ENCODE measurements at places on chromosomes 4 and X. TPM values are rescaled to one million over a fixed set of nuclear protein-coding genes. Genes with fewer than 3 reads are reported as not detected.

The TBC1D8B gene
- 0.65 TPM for total RNA-seq

The CXCL5 gene
- 18.5 TPM for total RNA-seq

The ADGRG4 gene
- not detected for total RNA-seq

DNA sequence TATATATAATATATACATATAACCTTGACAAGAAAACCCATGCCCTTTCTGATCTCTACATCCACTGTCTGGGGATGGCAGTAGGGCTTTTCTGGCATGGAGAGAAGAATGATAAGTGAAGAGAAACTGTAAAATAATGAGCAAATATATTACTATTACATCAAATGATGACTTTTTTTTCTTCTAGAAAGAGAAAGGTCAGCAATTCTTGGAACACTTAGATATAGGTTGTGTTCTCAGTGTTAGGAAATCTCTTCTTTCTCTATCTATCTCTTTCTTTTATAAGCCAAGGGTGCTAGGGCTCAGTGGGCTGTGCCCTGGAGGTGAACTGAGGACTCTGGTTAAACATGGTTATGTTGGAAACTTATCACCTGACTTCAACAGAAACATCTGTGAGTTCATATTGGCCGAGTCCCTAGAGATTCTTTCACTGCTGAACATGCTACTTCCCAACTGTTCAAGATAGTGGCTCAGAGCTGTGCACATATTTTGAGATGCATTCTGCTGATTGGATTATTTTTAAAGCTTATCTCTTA lies 265.1 kb downstream of the GBA3 start:
- H3K4me3 ChIP-seq: no peak overlapping the region
- no peak overlapping the region for H3K27ac ChIP-seq
- H3K27me3 ChIP-seq: no peaks in the 10 kb centered on the region

DNA sequence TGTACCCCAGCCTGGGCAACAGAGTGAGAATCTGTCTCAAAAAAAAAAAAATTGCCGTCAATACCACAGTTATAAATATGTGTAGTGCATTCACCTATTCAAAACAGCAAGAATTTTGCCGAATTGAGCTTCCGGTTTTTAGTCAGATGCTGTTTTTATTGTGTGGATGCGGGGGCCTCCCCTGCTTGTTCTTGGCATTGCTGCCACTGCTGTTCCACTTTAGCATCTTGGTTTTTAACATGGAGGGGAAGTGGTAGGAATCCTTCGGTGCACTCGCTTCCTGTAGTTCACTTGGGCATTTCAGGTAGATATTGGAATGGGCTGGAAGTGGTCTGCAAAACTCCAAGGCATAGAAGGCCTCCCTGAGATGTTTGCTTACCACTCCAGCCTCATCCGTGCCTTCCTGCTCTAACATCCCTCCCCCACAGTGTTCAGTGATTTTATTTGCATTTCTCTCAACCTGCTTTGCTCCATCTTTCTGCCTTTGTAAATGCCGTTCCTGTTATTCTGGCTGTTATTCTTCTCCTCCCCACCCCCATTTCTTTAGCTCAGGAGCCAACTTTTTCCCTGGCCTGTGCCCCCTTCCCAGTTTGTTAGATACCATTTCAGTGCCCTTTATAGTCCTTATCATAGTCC lies 25.5 kb downstream of the MOB1B start:
- no peaks in the 10 kb centered on the region for H3K36me3 ChIP-seq
- H3K4me3 ChIP-seq: peak overlapping the region; percentile 47
- peak overlapping the region; percentile 84 for H3K27ac ChIP-seq
- H3K27me3 ChIP-seq: no peaks in the 10 kb centered on the region
- no peak for DNase-seq

GRCh38 chr4:189858435-189858834 lies 82.2 kb upstream of the FRG1 start:
- no peaks in the 10 kb centered on the region for H3K27me3 ChIP-seq
- no peaks in the 10 kb centered on the region for H3K4me1 ChIP-seq
- no peak overlapping the region for H3K4me3 ChIP-seq
- peaks cover 3% of the 10 kb centered on the region for H3K36me3 ChIP-seq
- DNase-seq: no peak

- DNase-seq: no peak
- H3K27ac ChIP-seq: no peak overlapping the region
- H3K4me3 ChIP-seq: no peak overlapping the region
- H3K4me1 ChIP-seq: no peaks in the 10 kb centered on the region
Measured at GRCh38 chr4:32318926-32319325, 1598.8 kb downstream of the PCDH7 start.

GRCh38 chrX:121052122-121052521 lies 4.7 kb downstream of the GLUD2 start:
- peaks cover 11% of the 10 kb centered on the region for H3K27me3 ChIP-seq
- DNase-seq: no peak
- no peak overlapping the region for H3K4me3 ChIP-seq
- no peaks in the 10 kb centered on the region for H3K36me3 ChIP-seq
- H3K4me1 ChIP-seq: no peaks in the 10 kb centered on the region

The TASL gene
- total RNA-seq: 2.4 TPM

The LNX1 gene
- not detected for total RNA-seq

The GLA gene
- 36.0 TPM for total RNA-seq

DNA sequence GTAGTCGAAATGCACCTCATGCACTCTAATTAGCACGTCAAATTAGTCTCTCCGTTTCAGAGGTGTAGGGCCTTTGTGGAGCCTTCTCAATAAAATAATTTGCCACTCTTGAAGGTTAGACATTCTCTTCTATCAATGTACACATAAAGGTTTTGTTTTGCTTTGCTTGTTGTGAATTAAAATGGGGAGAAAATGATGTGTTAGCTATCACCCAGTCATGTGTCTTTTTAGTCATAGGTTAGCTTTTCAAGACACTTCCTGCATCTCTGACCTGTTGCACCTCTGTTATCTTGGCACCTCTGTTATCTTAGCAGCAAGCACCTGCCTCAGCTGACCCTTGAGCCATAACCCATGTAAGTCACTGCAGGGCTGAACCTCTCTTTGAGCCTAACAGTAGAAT lies 936 bp downstream of the TMEM144 start:
- peaks cover 7% of the 10 kb centered on the region for H3K4me1 ChIP-seq
- H3K36me3 ChIP-seq: peaks cover 3% of the 10 kb centered on the region
- H3K4me3 ChIP-seq: no peak overlapping the region
- peaks cover 34% of the 10 kb centered on the region for H3K27me3 ChIP-seq

The MRFAP1L1 gene
- 33.0 TPM for total RNA-seq

GRCh38 chr4:168803732-168804131 lies 206.3 kb downstream of the CBR4 start:
- no peaks in the 10 kb centered on the region for H3K4me1 ChIP-seq
- H3K36me3 ChIP-seq: peaks cover 2% of the 10 kb centered on the region
- no peak overlapping the region for H3K4me3 ChIP-seq
- no peak overlapping the region for H3K27ac ChIP-seq
- DNase-seq: no peak

GRCh38 chr4:174672276-174672675 lies 150.0 kb upstream of the HPGD start:
- no peaks in the 10 kb centered on the region for H3K36me3 ChIP-seq
- H3K4me3 ChIP-seq: no peak overlapping the region
- no peak overlapping the region for H3K27ac ChIP-seq
- peaks cover 7% of the 10 kb centered on the region for H3K27me3 ChIP-seq
- no peaks in the 10 kb centered on the region for H3K4me1 ChIP-seq

The CWH43 gene
- total RNA-seq: not detected

DNA sequence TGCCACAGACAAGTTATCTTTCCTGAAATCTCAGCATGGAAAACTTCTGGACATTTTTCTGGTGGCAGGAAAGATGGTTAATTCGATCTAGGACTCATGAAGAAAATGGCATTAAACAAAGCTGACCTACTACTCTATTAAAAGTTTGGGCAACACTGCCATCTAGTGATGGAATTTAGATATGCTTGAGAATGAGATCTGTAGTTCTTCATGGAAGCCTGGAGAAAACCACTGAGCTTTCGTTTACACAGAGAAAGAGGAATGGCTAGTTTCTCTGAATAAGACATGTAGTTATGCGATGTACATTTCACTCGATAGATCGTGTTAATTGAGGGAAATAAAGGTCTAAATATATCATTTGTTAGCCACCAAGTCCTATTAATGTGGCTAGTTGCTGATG lies 51.7 kb upstream of the CHRDL1 start:
- no peaks in the 10 kb centered on the region for H3K27me3 ChIP-seq
- no peak for DNase-seq
- H3K4me3 ChIP-seq: no peak overlapping the region
- peaks cover 3% of the 10 kb centered on the region for H3K4me1 ChIP-seq
- H3K27ac ChIP-seq: no peak overlapping the region

GRCh38 chr4:114383721-114384120 lies 214.9 kb upstream of the UGT8 start:
- H3K4me1 ChIP-seq: no peaks in the 10 kb centered on the region
- DNase-seq: no peak
- H3K36me3 ChIP-seq: no peaks in the 10 kb centered on the region
- H3K4me3 ChIP-seq: no peak overlapping the region

- H3K4me3 ChIP-seq: no peak overlapping the region
- H3K27me3 ChIP-seq: no peaks in the 10 kb centered on the region
- H3K27ac ChIP-seq: no peak overlapping the region
- no peaks in the 10 kb centered on the region for H3K36me3 ChIP-seq
- no peak for DNase-seq
- H3K4me1 ChIP-seq: no peaks in the 10 kb centered on the region
Measured at GRCh38 chrX:131729295-131729694, 185.4 kb downstream of the OR13H1 start.

The SLC6A8 gene
- total RNA-seq: 3.4 TPM

GRCh38 chr4:94650134-94650495 lies 107.6 kb upstream of the BMPR1B start:
- peaks cover 4% of the 10 kb centered on the region for H3K36me3 ChIP-seq
- DNase-seq: no peak
- peaks cover 3% of the 10 kb centered on the region for H3K4me1 ChIP-seq

GRCh38 chr4:153063490-153063889 lies 127.4 kb downstream of the FHDC1 start:
- peaks cover 9% of the 10 kb centered on the region for H3K27me3 ChIP-seq
- no peaks in the 10 kb centered on the region for H3K36me3 ChIP-seq

- H3K4me3 ChIP-seq: peak overlapping the region; percentile 93
- H3K4me1 ChIP-seq: peaks cover 20% of the 10 kb centered on the region
- H3K36me3 ChIP-seq: no peaks in the 10 kb centered on the region
- no peak overlapping the region for H3K27ac ChIP-seq
- DNase-seq: peak; percentile 63
- no peaks in the 10 kb centered on the region for H3K27me3 ChIP-seq
Measured at GRCh38 chr4:140152013-140152703, 1.8 kb downstream of the MAML3 start.

DNA sequence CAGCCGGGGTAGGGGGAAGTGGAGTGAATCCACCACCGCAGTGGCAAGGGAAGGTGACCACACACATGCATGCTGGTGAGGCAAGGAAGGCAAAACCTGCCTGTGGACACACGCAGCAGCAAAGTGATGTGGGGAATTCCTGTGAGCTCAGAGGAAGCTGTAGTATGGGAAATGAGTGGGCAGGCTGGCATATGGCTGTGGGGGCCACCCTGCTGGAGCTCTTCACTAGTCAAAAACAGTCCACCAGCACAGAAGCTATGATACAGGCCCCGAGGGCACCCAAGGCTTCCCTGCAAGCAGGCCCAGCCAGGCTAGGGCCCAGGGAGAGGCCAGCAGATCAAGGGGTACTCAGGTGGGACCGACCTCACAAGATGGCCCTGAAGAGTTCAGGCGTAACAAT lies 239.1 kb downstream of the CHM start:
- no peaks in the 10 kb centered on the region for H3K36me3 ChIP-seq
- H3K27ac ChIP-seq: no peak overlapping the region
- H3K4me3 ChIP-seq: no peak overlapping the region
- H3K4me1 ChIP-seq: no peaks in the 10 kb centered on the region

DNA sequence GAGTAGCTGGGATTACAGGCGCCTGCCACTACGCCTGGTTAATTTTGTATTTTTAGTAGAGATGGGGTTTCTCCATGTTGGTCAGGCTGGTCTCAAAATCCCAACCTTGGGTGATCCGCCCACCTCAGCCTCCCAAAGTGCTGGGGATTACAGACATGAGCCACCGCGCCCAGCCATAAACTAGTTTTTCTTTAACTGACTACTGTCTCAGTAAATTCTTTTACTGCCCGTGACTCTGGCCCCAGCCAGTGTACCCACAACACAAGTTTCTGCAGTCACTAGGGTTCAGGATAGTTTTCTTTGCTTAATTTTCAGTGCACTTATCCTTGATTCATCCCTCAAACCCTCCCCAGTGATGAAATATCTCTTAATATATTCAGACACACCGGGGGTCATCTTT lies 8.3 kb downstream of the SHROOM2 start:
- H3K27me3 ChIP-seq: no peaks in the 10 kb centered on the region
- H3K36me3 ChIP-seq: no peaks in the 10 kb centered on the region
- no peak for DNase-seq
- H3K27ac ChIP-seq: no peak overlapping the region

GRCh38 chr4:86893136-86893535 lies 914 bp upstream of the C4orf36 start:
- peaks cover 4% of the 10 kb centered on the region for H3K4me1 ChIP-seq
- no peak for DNase-seq
- peaks cover 4% of the 10 kb centered on the region for H3K36me3 ChIP-seq

DNA sequence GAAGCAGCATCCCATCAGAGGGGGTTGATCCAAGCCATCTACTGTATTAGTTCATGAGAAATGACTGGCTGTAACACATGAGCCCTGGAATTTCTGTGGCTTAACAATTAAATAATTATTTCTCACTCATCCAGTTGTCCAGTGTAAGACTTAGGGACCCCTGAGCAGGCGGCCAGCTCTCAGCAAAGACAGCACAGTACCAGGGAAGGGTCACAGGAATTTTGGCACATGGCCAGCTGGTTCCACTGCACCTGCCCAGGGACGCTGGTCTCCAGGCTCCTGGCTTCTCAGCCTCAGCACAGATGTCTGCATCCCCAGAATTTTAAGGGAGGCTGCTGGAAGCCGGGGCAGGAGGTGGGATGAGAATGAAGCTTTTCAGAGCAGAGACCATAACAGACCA lies 93.7 kb upstream of the DHRSX start:
- no peak for DNase-seq
- H3K27me3 ChIP-seq: no peaks in the 10 kb centered on the region
- H3K4me3 ChIP-seq: no peak overlapping the region
- H3K36me3 ChIP-seq: peaks cover 4% of the 10 kb centered on the region
- H3K27ac ChIP-seq: peak overlapping the region; percentile 90

DNA sequence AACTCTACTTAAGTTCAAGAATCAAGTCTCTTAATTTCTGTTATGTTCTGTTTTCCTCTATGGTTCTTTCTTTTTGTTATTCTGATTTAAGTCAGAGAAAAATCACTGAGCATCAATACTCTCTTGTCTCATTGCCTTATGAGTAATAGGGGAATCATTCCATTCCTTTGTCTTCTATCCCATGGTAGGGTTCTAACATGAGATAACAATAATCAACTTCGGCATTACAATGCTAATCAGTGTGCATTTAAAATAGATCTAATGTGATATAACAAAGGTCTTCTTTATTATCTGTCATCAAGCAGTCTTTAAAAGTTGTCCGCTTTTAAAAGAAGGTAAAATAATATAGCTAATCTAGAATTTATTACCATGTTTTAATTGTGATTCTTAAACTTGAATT lies 446.9 kb downstream of the IL15 start:
- no peaks in the 10 kb centered on the region for H3K27me3 ChIP-seq
- no peak for DNase-seq
- no peak overlapping the region for H3K4me3 ChIP-seq
- no peaks in the 10 kb centered on the region for H3K36me3 ChIP-seq
- peak overlapping the region; percentile 45 for H3K27ac ChIP-seq

The RPS6KA3 gene
- 112 TPM for total RNA-seq

GRCh38 chr4:15031993-15032675 lies 29.9 kb downstream of the CPEB2 start:
- no peaks in the 10 kb centered on the region for H3K27me3 ChIP-seq
- H3K4me3 ChIP-seq: no peak overlapping the region
- no peak overlapping the region for H3K27ac ChIP-seq
- no peak for DNase-seq
- peaks cover 7% of the 10 kb centered on the region for H3K36me3 ChIP-seq
- peaks cover 13% of the 10 kb centered on the region for H3K4me1 ChIP-seq

The PPEF2 gene
- 0.10 TPM for total RNA-seq

- H3K4me1 ChIP-seq: no peaks in the 10 kb centered on the region
- no peak overlapping the region for H3K27ac ChIP-seq
- H3K27me3 ChIP-seq: no peaks in the 10 kb centered on the region
- no peak for DNase-seq
Measured at GRCh38 chr4:22191565-22191964, 243.0 kb upstream of the KCNIP4 start.

Measured in T-helper 17 cell (primary cell).